ENCODE measurements at places on chromosomes 1 and 21.
A peak's percentile ranks its signal among the peaks of the same experiment; 100 is the strongest.

- no peak for DNase-seq
Measured at GRCh38 chr1:227333423-227333822, 15.1 kb upstream of the CDC42BPA start.

DNA sequence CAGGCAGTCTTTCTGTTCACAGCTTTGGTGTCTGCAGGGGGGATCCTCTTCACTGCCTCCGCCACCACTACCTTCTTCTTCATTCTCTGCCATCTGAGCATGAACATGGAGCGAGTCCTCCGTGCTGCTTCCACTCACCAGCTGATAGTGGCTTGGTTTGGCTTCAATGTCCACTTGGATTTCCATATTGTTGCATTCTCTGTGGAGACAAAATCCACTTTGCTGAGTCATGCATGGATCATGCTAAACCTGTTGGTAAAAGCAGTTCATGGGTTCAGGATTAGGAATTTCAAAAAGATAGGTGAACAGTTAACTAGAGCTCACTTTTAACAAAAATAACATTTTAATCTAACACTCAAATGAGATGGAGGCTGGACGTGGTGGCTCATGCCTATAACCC, 27.5 kb downstream of the RNF19B start:
- no peak for DNase-seq

DNA sequence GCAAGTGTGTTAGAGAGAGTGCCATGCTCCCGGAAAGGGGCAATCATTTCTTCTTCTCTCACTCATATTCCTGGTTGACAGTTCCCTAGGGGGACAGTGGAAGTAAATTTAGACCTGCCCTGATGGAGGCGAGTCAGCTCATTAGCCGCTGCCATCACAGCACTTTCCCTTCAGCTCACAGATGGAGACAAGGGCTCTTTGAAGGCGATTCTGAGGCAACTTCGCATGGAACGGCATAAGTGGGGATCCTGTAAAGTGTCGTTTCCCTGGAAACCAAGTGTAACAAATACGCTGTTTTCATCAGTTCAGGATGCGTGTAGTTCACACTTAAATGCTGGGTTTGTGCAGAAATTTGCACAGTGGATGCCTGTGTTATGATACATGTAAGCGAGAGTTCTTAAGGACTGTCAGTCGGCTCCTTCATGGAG, 114.5 kb upstream of the TMPRSS15 start:
- no peak for DNase-seq

DNA sequence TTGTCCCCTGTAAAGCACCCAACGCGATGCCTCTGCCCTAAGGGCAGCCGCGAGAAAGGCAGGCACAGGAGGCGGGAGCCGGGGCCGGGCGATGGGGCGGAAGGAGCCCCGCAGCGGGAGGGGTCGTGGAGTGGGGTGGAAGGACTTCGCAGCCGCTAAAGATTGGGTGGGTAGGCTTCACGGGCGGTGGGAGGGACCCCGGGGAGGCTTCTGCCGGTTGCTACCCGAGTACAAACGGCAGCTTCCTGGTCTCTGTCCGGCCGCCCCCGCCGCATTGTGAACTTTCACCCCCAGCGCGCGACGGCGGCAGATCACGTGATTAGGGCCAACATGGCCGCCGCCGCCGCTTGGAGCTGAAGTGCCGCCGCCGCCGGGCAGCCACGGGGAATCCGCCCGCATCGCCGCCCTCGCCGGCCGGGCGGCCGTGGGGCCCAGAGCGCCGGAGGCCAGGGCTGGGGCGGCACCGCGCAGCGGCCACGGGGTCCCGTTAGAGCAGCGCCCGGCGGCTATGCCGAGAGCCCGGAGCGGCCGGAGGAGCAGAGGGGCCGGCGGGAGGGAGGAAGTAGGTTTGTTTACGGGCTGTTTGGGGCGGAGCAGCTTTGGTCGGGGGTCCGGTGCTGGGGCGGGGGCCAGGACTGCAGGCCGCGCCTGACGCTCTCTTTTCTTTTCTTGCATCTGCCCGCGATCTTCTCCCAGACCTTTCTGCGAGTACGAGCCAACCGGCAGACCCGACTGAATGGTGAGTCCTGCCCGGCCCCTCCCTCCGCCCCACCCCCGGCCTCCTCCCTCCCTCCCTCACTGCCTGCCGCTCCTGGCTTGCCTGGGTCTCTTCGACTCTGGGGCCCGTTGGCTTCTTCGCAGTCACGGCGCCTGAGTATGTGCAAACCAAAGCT, 42.4 kb downstream of the TMEM53 start:
- DNase-seq: peak; percentile 88

- no peak for DNase-seq
Measured at GRCh38 chr1:218812360-218812759, 361.3 kb upstream of the LYPLAL1 start.

DNA sequence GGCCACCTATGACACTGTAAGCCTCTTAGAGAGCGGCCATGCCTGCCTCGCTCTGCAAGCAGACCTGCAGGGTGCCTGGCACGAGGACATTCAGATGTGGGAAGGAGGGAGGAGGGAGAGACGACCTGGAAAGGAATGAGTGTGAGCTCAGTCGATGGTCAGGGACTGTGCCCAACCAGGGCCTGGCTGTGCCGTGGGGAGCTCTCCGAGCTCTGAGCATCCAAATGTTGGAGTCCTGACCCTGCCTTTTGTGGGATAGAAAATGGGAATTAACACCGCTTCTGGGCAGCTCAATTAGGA, 7.3 kb downstream of the CSTB start:
- DNase-seq: no peak

DNA sequence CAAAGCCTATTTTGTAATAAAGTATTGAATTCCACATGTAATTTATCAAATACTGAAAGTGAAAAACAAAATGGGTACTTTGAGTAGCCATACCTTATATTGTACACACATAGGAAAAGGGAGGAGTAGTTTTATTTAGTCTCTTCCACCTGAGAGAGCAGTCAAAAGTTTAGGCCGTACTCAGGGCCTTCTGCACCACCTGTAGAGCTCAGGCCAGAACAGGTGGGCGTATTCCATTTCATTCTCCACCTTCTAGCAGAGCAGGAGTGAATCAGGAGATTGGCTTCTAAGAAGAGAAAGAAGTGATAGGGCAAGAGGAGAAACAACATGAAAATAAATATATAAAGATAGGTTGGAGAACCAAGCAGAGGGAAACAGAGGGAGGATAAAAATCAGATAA, 44.0 kb downstream of the TRAF5 start:
- no peak for DNase-seq
